ENCODE measurements at places on chromosomes 6 and 20.

- no peak for DNase-seq
Observed at GRCh38 chr6:40977085-40977484, 61.9 kb downstream of the UNC5CL start.

DNA sequence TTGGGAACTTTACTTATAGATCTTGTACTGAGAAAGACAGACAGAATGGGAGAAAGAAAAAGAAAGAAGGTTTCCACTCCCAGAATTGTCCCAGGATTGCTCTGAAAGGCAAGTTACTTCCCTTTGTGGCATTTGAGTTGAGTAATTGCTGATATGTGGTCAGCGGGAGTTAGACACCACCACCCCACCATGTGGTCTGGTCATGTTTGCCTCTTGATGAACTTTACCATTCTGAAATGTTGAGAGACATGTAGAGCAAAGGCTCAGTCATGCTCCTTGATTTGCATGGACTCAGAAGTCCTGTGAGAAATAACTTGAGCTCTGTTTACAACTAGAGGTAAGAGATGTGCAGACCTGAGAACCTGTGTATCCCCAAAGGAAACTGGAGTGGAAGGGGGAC, 17.1 kb downstream of the TCF21 start:
- DNase-seq, result no peak

DNA sequence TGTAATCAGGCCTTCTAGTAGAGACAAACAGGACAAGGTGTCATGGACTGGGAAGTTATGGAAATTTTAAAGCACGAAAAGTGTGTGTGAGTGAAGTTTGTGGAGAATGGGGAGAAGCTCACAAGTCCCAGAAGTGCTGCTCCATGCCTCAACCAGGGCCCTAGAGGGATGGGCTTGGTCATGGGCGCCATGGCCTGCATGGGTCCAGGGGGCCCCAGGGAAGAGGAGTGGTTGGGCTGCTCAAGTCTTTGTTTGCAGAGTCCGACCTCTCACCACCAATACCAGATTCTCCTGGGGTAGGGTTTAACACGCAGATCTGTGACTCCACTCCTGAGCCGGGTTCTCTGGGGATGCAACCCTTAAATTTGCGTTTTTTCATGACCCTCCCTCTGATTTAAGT, 88.4 kb downstream of the FAM120B start:
- no peak for DNase-seq

GRCh38 chr20:62175711-62176110, 7.1 kb upstream of the MTG2 start:
- no peak for DNase-seq

GRCh38 chr6:107272246-107272645, 156.9 kb upstream of the BEND3 start:
- DNase-seq, result no peak

GRCh38 chr20:6683021-6683977, 84.2 kb upstream of the BMP2 start:
- no peak for DNase-seq

- no peak for DNase-seq
Observed at GRCh38 chr6:11018225-11018624, 25.9 kb downstream of the ELOVL2 start.

DNA sequence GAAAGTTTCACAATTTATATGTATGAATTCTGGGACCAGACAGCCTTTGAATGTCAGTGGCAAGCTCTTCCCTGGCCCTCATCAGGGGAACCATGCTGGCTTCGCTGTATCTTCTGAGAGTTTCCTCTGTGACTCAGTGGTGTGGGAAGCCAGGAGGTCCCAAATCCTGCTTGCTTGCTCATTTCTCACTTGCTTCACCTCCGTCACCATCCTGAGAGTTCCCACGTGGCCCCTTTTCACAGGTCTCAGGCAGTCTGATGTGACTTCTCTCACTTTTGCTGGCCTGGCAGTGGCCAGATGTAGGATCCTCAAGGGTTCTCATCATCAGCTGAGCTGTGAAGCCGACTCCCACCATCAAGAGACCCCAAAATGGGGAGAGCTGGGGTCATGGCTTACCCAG, 28.4 kb upstream of the RIN2 start:
- DNase-seq, result no peak

DNA sequence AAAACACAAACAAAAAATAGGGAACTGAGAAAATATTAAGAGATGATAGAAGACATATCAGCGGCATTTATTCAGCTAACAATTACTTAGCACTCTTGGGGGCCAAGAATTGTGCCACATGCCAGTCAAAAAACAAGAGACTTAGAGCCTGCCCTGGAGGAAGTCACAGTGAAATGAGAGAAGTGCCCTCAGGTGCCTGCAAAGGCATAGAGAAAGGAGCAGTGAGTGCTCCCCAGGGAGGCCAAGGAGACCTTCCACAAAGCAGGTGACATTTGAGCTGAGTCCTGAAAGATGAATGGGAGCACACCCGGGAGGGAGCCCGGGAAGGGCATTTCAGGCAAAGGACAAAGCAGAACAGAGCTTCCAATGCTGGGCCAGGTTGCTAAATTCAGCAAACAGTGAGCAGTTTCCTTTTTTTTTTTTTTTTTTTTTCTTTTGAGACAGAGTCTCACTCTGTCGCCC, 184.7 kb upstream of the JARID2 start:
- DNase-seq, result no peak
